ENCODE measurements at places on chromosomes 3 and 15. TPM values are rescaled to one million over a fixed set of nuclear protein-coding genes. Genes with fewer than 3 reads are reported as not detected.

- no peak for DNase-seq
Observed at GRCh38 chr3:46714728-46715506, 2.8 kb downstream of the PRSS50 start.

- no peak for DNase-seq
Observed at GRCh38 chr15:70375006-70375431, 277.3 kb upstream of the TLE3 start.

- DNase-seq, result peak; percentile 22
Observed at GRCh38 chr3:127366383-127366782, 78.5 kb upstream of the PRR20G start.

Gene FBXO40
- 0.03 TPM for total RNA-seq

Gene STAB1
- total RNA-seq, result 53.1 TPM
